ENCODE measurements at places on chromosomes 13 and 19. TPM values are rescaled to one million over a fixed set of nuclear protein-coding genes. Genes with fewer than 3 reads are reported as not detected.

DNA sequence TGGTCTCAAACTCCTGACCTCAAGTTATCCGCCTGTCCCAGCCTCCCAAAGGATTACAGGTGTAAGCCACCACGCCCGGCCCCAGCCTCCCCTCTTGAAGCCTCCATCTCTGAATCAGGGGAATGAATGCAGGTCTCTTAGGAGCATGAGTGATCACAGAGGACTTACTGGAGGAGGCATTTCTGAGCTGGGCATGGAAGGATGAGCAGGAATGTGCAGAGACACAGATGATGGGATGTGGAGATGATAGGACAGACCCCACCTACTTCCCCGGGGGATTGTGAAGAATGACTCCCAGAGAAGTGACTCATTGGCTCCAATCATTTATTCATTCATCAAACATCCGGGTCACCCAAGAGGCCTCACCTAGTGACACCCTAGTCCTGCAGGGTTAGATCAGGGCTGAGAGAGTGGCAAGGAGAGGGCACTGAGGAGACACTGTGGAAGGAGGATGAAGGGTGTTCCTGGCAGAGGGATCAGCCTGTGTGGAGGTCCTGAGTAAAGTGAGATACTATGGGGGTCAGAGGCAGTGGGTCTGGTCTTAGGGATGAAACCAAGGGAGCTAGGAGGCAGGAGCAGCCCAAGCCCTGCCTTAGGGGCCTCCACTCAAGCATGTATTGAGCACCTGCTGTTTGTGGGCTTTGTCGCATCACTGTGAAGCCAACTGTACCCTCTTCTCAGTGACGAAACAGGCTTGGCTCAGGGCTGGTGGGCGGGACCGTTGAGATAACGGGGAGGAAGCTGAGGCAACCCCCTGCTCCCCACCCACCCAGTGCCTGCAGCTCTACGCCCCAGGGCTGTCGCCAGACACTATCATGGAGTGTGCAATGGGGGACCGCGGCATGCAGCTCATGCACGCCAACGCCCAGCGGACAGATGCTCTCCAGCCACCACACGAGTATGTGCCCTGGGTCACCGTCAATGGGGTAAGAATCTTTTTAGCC, 3.0 kb downstream of the IFI30 start:
- H3K36me3 ChIP-seq, result no peaks in the 10 kb centered on the region
- H3K27me3 ChIP-seq, result no peaks in the 10 kb centered on the region
- H3K27ac ChIP-seq, result no peak overlapping the region
- no peak overlapping the region for H3K4me3 ChIP-seq
- H3K4me1 ChIP-seq, result peaks cover 3% of the 10 kb centered on the region

- no peak for DNase-seq
- no peaks in the 10 kb centered on the region for H3K36me3 ChIP-seq
- peaks cover 11% of the 10 kb centered on the region for H3K4me1 ChIP-seq
- no peak overlapping the region for H3K27ac ChIP-seq
- no peaks in the 10 kb centered on the region for H3K27me3 ChIP-seq
- H3K4me3 ChIP-seq, result no peak overlapping the region
These were observed 2.7 kb upstream of the MADCAM1 start for GRCh38 chr19:493391-494170.

- no peaks in the 10 kb centered on the region for H3K4me1 ChIP-seq
- no peaks in the 10 kb centered on the region for H3K27me3 ChIP-seq
- no peaks in the 10 kb centered on the region for H3K36me3 ChIP-seq
- no peak for DNase-seq
- H3K27ac ChIP-seq, result no peak overlapping the region
These were observed 26.5 kb upstream of the LSM14A start for GRCh38 chr19:34145741-34146202.

- no peak overlapping the region for H3K27ac ChIP-seq
- no peaks in the 10 kb centered on the region for H3K36me3 ChIP-seq
- no peaks in the 10 kb centered on the region for H3K27me3 ChIP-seq
- no peaks in the 10 kb centered on the region for H3K4me1 ChIP-seq
- no peak overlapping the region for H3K4me3 ChIP-seq
- no peak for DNase-seq
These were observed 46.2 kb upstream of the TCF3 start for GRCh38 chr19:1698636-1699035.

GRCh38 chr19:38015216-38015615, 108.2 kb downstream of the SIPA1L3 start:
- no peaks in the 10 kb centered on the region for H3K36me3 ChIP-seq
- H3K27me3 ChIP-seq, result no peaks in the 10 kb centered on the region
- no peaks in the 10 kb centered on the region for H3K4me1 ChIP-seq

GRCh38 chr19:16522559-16523377, 19.5 kb downstream of the CHERP start:
- no peak overlapping the region for H3K27ac ChIP-seq
- peaks cover 9% of the 10 kb centered on the region for H3K36me3 ChIP-seq
- DNase-seq, result no peak
- H3K27me3 ChIP-seq, result no peaks in the 10 kb centered on the region

DNA sequence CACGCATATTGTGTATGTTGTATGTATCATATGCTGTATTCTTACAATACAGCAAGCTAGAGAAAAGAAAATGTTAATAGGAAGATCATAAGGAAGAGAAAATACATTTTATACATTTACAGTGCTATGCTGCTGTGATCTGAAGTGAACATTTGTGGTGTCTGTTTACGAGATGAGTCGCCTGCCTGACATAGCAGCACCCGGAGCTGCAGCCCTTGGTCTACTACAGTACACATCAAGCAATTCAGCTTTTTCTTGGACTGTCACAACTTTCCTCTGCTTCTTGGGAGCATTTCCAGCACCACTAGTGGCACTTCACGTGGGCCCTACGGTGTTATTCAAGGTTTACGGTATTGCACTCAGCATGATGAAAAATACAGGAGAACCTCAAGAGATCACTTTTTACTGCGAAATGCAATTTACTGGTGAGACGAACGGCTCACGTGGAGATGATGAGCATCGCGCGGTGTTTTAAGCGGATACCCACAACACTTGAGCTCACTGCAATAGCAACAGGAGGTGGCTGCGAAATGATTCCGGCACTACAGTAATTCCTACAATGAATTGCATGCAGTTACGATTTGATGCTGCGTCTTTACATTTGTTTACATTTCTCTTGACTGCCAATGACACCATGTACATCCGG, 308.4 kb downstream of the FGF9 start:
- H3K4me3 ChIP-seq, result no peak overlapping the region
- H3K27ac ChIP-seq, result no peak overlapping the region
- no peaks in the 10 kb centered on the region for H3K4me1 ChIP-seq
- H3K27me3 ChIP-seq, result no peaks in the 10 kb centered on the region
- no peak for DNase-seq

DNA sequence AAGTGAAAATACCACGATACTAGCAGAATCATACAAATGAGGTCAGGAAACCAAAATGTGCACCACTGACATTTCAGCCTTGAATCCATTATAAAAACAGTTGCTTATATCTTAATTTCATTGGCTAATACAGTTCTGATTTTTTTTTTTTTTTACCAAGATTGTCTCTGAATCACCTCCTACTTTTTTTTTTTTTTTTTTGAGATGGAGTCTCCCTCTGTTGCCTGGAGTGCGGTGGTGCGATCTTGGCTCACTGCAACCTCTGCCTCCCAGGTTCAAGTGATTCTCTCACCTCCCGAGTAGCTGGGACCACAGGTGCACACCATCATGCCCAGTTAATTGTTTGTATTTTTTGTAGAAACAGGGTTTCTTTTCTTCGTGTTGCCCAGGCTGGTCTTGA, 270.2 kb downstream of the LMO7 start:
- no peaks in the 10 kb centered on the region for H3K36me3 ChIP-seq
- no peaks in the 10 kb centered on the region for H3K4me1 ChIP-seq
- H3K4me3 ChIP-seq, result no peak overlapping the region
- H3K27me3 ChIP-seq, result no peaks in the 10 kb centered on the region
- no peak overlapping the region for H3K27ac ChIP-seq

DNA sequence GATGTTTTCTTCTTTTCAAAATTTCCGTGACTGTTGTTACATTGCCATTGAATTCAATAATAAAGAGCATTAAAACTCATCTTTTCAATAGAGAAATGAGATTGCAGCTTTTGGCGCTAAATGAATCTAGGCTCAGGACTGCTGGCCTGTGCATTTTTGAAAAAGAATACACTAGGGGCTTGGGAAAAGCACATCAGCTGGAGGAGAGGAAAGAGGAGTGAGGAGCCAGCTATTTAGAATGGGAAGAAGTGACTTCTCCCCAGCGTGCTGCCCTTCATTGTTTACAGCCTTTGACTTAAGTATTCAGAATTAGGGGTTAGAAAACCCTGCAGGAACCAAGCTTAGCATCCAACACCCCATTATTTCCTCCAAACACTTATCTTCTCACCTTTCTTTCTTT, 43.3 kb downstream of the TNFSF11 start:
- H3K27me3 ChIP-seq, result no peaks in the 10 kb centered on the region
- DNase-seq, result no peak
- no peaks in the 10 kb centered on the region for H3K36me3 ChIP-seq
- no peak overlapping the region for H3K4me3 ChIP-seq
- no peak overlapping the region for H3K27ac ChIP-seq

DNA sequence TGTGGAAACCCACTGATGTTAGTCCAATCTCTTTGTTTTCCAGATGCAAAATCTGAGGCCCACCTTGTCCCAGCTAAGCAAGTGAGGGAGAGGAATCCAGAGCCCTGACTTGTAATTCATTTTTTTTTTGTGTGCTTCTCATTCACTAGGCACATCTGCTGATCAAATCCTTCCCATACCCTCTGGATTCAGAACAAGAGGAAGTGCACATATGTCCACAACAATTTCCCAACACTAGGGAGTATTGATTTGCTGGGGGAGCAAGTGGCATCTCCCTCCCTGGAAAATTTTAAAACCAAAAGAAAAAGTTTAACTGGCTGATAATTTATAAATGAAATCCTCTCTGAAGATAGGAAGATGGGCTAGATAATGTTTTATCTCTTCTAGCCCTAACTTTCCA, 94.6 kb upstream of the RFC3 start:
- no peaks in the 10 kb centered on the region for H3K36me3 ChIP-seq
- H3K4me3 ChIP-seq, result no peak overlapping the region
- no peak for DNase-seq
- H3K4me1 ChIP-seq, result peaks cover 15% of the 10 kb centered on the region

Gene ATCAY
- total RNA-seq, result 0.19 TPM

Gene PRODH2
- total RNA-seq, result 1.5 TPM

Gene IZUMO4
- total RNA-seq, result 6.2 TPM

Gene LRRC63
- not detected for total RNA-seq

Gene ZNF577
- 5.8 TPM for total RNA-seq

Measured in pancreas (tissue), 10 donors.